PC-3 (cell line): ENCODE measurements at places on chromosomes 5 and 9.

DNA sequence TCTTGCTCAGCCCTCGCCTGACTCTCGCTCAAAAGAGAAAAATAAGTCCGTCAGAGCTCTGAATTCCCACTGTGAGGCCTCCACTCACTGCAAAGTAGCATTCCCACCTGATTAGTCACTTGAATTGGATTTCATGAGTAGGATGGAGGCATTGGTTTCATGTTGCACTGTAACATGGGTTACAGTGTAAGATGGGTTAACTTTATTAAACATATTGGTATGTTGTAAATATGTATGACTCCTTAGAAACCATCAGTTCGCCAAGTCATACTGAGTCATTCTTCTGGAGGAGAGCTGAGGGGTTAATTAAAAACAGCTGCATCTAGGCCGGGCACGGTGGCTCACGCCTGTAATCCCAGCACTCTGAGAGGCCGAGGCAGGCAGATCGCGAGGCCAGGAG is 93.8 kb upstream of the BNC2 start:
- H3K27ac ChIP-seq, result peak overlapping the region; percentile 92
- peaks cover 20% of the 10 kb centered on the region for H3K4me1 ChIP-seq

DNA sequence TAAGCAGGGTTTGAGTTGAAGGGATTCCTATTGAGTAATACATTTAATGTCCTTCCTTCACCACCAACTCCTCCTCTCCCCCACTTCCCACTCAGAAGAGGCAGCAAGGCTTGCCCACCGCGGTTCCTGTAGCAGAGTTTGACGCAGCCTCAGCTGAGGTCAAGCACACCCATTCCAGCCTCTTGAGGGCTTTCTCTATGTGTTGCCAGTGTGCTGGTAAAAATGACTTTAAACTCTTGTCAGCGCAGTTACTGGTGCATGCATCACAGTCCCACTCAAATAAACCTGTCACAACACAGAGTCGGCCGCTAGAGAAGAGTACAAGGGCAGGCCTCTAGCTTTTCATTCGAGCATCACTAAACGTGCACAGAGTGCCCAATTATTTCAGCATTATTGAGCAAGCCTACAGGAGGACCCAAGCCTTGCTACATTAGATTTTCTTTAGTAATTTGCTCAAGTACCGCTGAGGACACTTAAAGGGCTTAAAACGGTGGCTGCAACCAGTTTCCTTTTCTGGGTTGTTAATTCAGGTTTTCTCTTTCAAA is 79.6 kb downstream of the TLE4 start:
- no peak overlapping the region for H3K27ac ChIP-seq
- no peaks in the 10 kb centered on the region for H3K27me3 ChIP-seq
- no peak overlapping the region for H3K4me3 ChIP-seq

- peaks cover 33% of the 10 kb centered on the region for H3K36me3 ChIP-seq
- no peaks in the 10 kb centered on the region for H3K27me3 ChIP-seq
- no peak overlapping the region for H3K27ac ChIP-seq
- no peak for DNase-seq
- peaks cover 39% of the 10 kb centered on the region for H3K4me1 ChIP-seq
- no peak overlapping the region for H3K4me3 ChIP-seq
These were observed 188.3 kb downstream of the CDK5RAP2 start for GRCh38 chr9:120391691-120392090.

DNA sequence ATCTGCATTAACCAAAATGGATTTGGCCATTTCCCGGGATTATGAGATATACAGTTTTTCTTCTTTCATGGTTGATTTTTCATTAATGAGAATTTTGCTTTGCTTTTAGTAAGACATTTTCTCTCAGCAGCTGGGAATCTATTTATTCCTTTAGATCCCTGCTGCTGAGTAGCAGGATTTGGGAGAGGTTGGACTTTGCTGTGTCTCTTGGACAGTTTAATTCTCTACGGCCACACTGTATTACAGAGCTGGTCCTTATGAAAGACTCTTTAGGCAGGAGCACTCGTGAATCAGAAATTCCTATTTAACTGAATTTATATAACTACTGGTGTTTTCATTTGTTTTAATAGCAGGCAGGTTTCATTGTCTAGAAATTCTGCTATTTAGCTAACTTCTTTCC is 1.6 kb downstream of the UNC13B start:
- peaks cover 21% of the 10 kb centered on the region for H3K4me1 ChIP-seq
- H3K27ac ChIP-seq, result no peak overlapping the region
- H3K4me3 ChIP-seq, result peak overlapping the region; percentile 79
- H3K36me3 ChIP-seq, result no peaks in the 10 kb centered on the region
- no peaks in the 10 kb centered on the region for H3K27me3 ChIP-seq

DNA sequence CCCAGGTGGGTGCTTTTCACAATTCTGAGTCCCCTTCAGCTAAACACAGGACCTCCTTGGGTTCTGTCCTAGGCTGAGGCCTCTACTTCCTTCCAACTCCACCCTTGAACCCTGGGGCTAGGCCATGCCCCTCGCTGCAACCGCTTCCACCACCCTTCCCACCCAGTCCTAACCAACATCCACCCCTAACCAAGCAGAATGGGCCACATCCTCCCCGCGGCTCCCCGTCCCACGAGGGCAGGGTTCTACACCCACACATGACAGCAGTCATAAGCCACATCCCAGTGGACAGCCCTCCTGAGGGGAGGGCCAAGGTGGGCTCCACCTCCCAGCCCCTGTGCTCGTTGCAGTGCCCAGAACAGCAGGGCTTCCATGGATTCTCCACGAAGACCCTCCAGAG is 65.8 kb downstream of the SHB start:
- no peak for DNase-seq
- H3K27ac ChIP-seq, result no peak overlapping the region
- H3K36me3 ChIP-seq, result peaks cover 29% of the 10 kb centered on the region

- DNase-seq, result peak; percentile 61
- H3K27ac ChIP-seq, result no peak overlapping the region
- no peaks in the 10 kb centered on the region for H3K36me3 ChIP-seq
- no peak overlapping the region for H3K4me3 ChIP-seq
- peaks cover 21% of the 10 kb centered on the region for H3K4me1 ChIP-seq
These were observed 70.0 kb upstream of the IL17B start for GRCh38 chr5:149448831-149449714.

GRCh38 chr9:122551371-122551770 is 1.5 kb upstream of the OR1N2 start:
- DNase-seq, result no peak
- no peak overlapping the region for H3K27ac ChIP-seq
- no peaks in the 10 kb centered on the region for H3K36me3 ChIP-seq
- H3K27me3 ChIP-seq, result peaks cover 24% of the 10 kb centered on the region; the same call in 1 of the 2 replicates

DNA sequence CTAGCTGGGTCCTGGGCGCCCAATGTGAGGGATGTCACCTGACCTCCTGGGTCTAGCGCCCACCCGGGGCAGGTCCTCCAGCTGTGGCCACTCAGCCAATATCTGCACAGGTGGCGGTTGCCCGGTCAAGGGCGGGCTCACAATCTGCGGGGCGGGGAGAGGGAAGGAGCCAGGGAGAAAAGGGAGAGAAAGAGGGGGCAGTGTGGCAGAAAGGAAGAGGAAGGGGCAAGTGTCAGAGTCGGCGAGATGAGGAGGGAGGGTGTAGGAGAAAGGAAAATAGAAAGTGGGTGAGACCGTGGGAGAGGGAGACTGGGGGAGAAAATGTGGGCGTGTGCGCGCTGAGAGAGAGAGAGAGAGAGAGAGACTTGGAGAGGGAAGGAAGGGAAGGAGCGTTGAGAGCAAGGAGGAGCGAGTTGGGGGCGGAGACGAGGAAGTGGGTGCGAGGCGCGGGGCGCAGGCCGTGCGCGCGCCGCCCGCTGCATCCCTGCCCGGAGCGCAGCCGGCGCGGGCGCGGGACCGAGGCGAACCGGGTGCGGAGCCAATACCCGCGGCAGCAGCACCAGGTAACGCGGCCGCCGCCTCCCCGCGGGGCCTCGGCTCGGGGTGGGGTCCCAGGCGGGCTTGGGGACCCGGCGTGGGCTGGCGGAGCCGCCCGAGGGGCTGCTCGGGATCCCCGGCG is at the start of gene HRH2:
TSS of gene HRH2 (plus strand) at position 479 of the 679 bp plus-strand sequence. CDS start 25,163 bp downstream, outside the sequence.
- H3K27ac ChIP-seq, result no peak within 1 kb of the TSS
- no peaks in the 10 kb centered on the region for H3K36me3 ChIP-seq
- peaks cover 50% of the 10 kb centered on the region for H3K27me3 ChIP-seq
- DNase-seq, result no peak
- H3K4me1 ChIP-seq, result no peaks in the 10 kb centered on the region

- H3K4me3 ChIP-seq, result no peak overlapping the region
- H3K36me3 ChIP-seq, result no peaks in the 10 kb centered on the region
- no peak for DNase-seq
- no peaks in the 10 kb centered on the region for H3K27me3 ChIP-seq
These were observed 167.3 kb downstream of the PJA2 start for GRCh38 chr5:109242518-109242917.

GRCh38 chr9:111843971-111844370 is 49.2 kb upstream of the SHOC1 start:
- H3K36me3 ChIP-seq, result no peaks in the 10 kb centered on the region
- peaks cover 20% of the 10 kb centered on the region for H3K4me1 ChIP-seq
- no peak overlapping the region for H3K4me3 ChIP-seq
- peak; percentile 79 for DNase-seq

DNA sequence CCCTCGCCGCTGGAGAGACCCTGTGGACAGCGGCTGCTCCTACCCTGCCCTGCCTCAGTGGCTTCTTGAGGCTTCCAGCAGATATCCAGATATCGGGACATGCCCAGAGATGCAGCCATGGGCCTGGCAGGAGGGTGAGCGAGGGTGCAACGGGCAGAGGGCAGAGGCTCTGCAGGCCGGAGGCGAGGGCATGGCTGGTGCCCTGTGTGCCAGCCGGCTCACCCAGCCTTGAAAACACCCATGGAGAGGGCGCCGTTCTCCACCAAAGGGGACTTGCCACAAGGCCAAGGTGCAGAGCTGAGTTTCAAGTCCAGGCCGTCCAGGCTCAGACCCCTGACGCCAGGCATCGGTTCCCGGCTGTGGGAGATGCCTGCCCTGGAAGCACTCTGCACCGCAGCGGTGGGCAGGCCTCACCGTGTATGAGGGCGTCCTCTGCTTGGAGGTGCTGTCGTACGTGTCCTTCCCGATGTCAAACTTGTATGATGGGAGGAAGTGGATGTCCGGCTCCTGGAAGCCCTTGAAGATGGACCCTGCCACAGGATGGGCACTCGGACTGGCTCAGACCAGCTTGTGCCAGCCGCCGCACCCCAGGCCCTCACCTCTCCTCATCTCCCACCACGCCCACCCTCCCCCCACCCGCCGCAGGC is 8.9 kb downstream of the INPP5E start:
- H3K4me3 ChIP-seq, result no peak overlapping the region
- no peaks in the 10 kb centered on the region for H3K36me3 ChIP-seq
- H3K4me1 ChIP-seq, result no peaks in the 10 kb centered on the region
- H3K27ac ChIP-seq, result no peak overlapping the region
- H3K27me3 ChIP-seq, result no peaks in the 10 kb centered on the region

- H3K27me3 ChIP-seq, result no peaks in the 10 kb centered on the region
- no peak for DNase-seq
- no peak overlapping the region for H3K4me3 ChIP-seq
- H3K4me1 ChIP-seq, result no peaks in the 10 kb centered on the region
- no peak overlapping the region for H3K27ac ChIP-seq
- H3K36me3 ChIP-seq, result no peaks in the 10 kb centered on the region
These were observed 46.6 kb downstream of the ATP10B start for GRCh38 chr5:160805376-160805775.

GRCh38 chr5:127411381-127411780 is 106.1 kb upstream of the PRRC1 start:
- H3K27me3 ChIP-seq, result peaks cover 33% of the 10 kb centered on the region
- H3K4me3 ChIP-seq, result no peak overlapping the region
- no peaks in the 10 kb centered on the region for H3K36me3 ChIP-seq
- no peak overlapping the region for H3K27ac ChIP-seq

- no peak overlapping the region for H3K27ac ChIP-seq
- H3K27me3 ChIP-seq, result no peaks in the 10 kb centered on the region
- no peak overlapping the region for H3K4me3 ChIP-seq
These were observed 301.9 kb downstream of the CTNND2 start for GRCh38 chr5:11602298-11602697.

- peaks cover 21% of the 10 kb centered on the region for H3K4me1 ChIP-seq
- peak overlapping the region; percentile 99 for H3K27ac ChIP-seq
- peak; percentile 93 for DNase-seq
- no peaks in the 10 kb centered on the region for H3K36me3 ChIP-seq
These were observed 462.6 kb upstream of the PAPPA start for GRCh38 chr9:115690786-115691496.
